ENCODE measurements at places on chromosomes 7 and 10.
A peak's percentile ranks its signal among the peaks of the same experiment; 100 is the strongest.

GRCh38 chr7:121390617-121391016, 5.5 kb downstream of the FAM3C start:
- no peaks in the 10 kb centered on the region for H3K36me3 ChIP-seq
- H3K27ac ChIP-seq, result no peak overlapping the region
- H3K27me3 ChIP-seq, result no peaks in the 10 kb centered on the region
- DNase-seq, result no peak
- H3K4me3 ChIP-seq, result no peak overlapping the region

DNA sequence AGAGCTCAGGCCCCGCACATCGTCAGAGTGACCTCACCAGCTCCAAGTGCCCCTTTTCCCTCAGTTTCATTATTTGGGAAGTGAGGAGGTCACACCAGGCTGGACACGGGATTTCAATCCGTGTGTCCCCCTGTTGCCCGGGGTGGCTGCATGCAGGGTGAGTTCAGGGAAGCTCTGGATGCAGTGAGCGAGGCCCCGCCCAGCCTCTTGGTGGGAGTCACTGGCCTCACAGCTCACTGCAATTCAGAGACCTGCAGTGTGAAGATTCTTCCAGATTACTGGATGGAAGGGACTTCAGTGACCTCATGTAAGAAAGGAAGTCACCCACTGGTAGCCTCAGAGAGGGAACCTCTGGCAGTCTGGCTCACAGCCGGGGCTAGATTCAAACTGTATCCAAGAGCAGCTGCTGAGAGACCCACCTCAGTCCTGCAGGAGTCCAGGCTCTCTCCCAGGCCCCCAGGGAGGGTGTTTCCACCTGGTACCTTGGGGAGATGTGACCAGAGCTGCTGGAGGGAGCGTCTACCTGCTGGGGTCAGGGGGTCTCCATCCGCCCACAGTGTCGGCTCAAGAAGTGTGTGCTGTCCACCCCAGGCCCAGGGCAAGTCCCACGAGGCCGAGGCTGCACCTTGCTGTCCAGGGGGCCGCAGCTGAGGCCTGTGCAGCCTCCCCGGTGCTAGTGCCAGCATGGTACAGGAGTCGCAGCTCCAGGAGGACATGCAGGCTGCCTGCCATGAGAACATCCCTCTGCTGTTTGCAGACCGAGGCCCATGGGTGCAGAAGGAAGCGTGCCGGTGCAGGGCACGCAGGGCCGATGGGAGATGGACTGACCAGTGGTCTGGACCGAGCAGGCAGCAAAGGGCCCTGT, 54.4 kb downstream of the MGMT start:
- no peak for DNase-seq

DNA sequence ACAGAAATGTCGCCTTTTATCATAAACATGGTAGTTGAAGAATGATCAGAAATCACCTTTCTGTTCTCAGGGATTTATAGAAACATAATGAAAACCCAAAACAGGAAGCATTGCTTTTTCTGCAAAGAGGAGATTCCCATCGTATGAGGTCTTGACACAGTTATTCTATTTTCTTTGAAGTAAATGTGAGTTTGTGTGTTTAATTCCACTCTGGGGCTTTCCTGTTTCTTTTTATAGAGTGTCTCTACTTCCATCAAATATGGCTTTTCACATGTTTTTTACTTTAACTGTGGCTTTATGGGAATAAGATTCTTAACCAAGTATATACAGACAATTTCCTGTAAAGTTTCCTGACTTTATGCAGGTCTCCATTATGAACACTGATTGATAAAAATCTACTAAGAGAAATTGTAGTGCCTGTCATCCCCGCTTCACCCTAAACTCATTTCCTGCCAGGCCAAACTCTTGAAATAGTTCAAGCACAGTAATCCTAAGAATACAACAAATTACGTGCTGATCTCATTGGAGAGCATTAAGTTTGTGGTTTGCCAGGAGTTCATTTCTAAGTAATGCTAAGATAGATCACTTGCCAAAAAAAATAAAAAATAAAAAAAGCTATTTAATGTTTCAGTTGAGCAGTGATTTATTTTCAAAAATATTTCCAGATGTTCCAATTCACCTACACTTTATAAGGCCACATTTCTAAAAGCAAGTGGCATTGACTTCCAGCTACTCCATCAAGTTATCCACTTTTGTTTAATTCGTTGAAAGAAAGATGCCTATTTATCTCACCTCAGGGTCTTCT, 52.2 kb upstream of the SEC61G start:
- no peak overlapping the region for H3K4me3 ChIP-seq
- H3K27ac ChIP-seq, result no peak overlapping the region
- peaks cover 13% of the 10 kb centered on the region for H3K27me3 ChIP-seq
- no peaks in the 10 kb centered on the region for H3K4me1 ChIP-seq

GRCh38 chr7:100825215-100825671, 2.1 kb downstream of the EPHB4 start:
- peaks cover 46% of the 10 kb centered on the region for H3K27me3 ChIP-seq
- H3K36me3 ChIP-seq, result peaks cover 11% of the 10 kb centered on the region
- H3K4me1 ChIP-seq, result peaks cover 25% of the 10 kb centered on the region
- H3K27ac ChIP-seq, result no peak overlapping the region
- no peak overlapping the region for H3K4me3 ChIP-seq

- H3K36me3 ChIP-seq, result no peaks in the 10 kb centered on the region
- no peak overlapping the region for H3K4me3 ChIP-seq
- H3K4me1 ChIP-seq, result peaks cover 12% of the 10 kb centered on the region
- H3K27ac ChIP-seq, result no peak overlapping the region
Observed at GRCh38 chr7:108419961-108420908, 36.0 kb downstream of the NRCAM start.

DNA sequence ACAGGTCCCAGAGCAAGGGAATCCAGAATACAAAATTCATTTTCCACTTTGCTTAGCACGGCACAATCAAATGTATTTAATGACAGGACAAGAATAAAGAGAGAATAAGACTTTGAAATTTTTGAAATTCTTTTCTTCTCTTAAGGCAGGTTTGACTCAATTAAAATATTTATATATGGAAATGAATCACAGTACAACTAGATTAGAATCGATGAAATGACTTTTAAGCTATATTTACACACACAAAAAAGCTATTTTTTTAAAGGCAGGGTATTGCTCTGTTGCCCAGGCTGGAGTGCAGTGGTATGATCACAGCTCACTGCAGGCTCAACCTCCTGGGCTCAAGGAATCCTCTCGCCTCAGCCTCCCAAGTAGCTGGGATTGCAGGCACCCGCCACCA, 265.4 kb upstream of the SLC26A5 start:
- no peak for DNase-seq
- no peaks in the 10 kb centered on the region for H3K36me3 ChIP-seq
- H3K27ac ChIP-seq, result no peak overlapping the region
- H3K4me1 ChIP-seq, result no peaks in the 10 kb centered on the region
- H3K4me3 ChIP-seq, result no peak overlapping the region

GRCh38 chr7:116034411-116034810, 3.8 kb upstream of the TFEC start:
- H3K27me3 ChIP-seq, result no peaks in the 10 kb centered on the region
- no peaks in the 10 kb centered on the region for H3K36me3 ChIP-seq
- H3K4me3 ChIP-seq, result no peak overlapping the region
- H3K4me1 ChIP-seq, result no peaks in the 10 kb centered on the region

DNA sequence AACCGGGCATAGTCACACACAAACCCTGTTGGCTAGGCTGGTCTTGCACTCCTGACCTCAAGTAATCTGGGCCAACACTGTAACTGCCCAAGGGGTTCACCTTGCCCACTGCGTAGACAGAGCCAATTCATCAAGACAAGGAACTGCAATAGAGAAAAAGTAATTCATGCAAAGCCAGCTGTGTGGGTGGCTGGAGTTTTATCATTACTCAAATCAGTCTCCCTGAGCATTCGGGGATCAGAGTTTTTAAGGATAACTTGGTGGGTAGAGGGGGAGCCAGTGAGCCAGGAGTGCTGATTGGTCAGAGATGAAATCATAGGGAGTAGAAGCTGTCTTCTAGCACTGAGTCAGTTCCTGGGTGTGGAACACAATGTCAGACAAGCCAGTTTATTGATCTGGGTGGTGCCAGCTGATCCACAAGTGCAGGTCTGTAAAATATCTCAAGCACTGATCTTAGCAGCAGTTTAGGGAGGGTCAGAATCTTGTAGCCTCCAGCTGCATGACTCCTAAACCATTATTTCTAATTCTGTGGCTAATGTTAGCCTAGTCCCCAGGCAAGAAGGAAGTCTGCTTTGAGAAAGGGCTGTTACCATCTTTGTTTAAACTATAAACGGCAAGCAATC, 15.6 kb upstream of the FXYD4 start:
- H3K4me1 ChIP-seq, result peaks cover 11% of the 10 kb centered on the region
- peaks cover 1% of the 10 kb centered on the region for H3K27me3 ChIP-seq
- H3K36me3 ChIP-seq, result no peaks in the 10 kb centered on the region
- DNase-seq, result no peak
- H3K27ac ChIP-seq, result peak overlapping the region; percentile 74

DNA sequence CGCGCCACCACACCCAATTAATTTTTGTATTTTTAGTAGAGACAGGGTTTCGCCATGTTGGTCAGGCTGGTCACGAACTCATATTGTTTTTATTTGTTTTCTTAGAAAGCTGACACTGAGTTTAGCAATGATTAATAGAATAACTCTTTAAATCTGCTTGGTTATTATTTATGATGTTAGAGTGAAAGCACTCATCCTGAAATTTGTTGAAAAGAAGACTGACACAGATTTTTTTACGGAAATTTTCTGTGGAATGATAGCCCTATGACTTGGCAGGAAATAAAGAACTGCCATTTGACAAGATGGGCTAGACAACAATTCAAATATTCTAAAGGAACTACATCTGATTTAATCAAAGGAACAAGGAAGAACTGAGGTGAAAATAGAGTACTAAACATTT, 4.3 kb upstream of the GSAP start:
- no peak overlapping the region for H3K27ac ChIP-seq
- no peaks in the 10 kb centered on the region for H3K27me3 ChIP-seq
- no peak for DNase-seq

- H3K36me3 ChIP-seq, result peaks cover under 1% of the 10 kb centered on the region
- H3K4me3 ChIP-seq, result no peak overlapping the region
- no peak for DNase-seq
Observed at GRCh38 chr7:100038326-100038725, 11.2 kb upstream of the ZSCAN21 start.

GRCh38 chr10:51878695-51879094, 179.3 kb upstream of the CSTF2T start:
- peak overlapping the region; percentile 64 for H3K4me3 ChIP-seq
- H3K36me3 ChIP-seq, result no peaks in the 10 kb centered on the region
- peaks cover 12% of the 10 kb centered on the region for H3K4me1 ChIP-seq
- H3K27me3 ChIP-seq, result peaks cover 9% of the 10 kb centered on the region

All from T-helper 17 cell (primary cell).